ENCODE measurements at places on chromosomes 2 and 18.
A peak's percentile ranks its signal among the peaks of the same experiment; 100 is the strongest.

DNA sequence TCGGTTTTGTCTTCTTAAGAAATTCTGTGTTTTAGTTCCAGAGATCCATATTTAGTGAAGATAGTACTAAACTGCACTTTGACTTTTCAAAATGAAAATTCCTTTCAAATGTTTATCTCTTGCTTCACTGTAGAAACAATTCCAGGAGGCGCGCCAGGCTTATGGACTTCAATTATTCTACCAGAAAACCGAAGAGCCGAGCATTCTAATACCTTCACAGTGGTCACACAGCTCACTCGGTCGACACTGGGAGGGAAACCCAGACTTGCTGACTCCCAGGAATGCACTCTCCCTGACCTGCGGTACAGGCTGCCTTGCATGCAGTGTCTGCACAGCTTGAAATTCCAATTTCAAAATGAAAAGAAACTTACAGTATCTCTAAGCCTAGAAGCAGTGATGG is 119.9 kb upstream of the PIEZO2 start:
- DNase-seq: no peak

- peak; percentile 39 for DNase-seq
These were observed 22.9 kb upstream of the DARS1 start for GRCh38 chr2:136008205-136008865.

GRCh38 chr2:36343606-36344005 is 12.0 kb upstream of the CRIM1 start:
- no peak for DNase-seq

GRCh38 chr2:120898961-120899750 is 163.5 kb downstream of the GLI2 start:
- DNase-seq: no peak

DNA sequence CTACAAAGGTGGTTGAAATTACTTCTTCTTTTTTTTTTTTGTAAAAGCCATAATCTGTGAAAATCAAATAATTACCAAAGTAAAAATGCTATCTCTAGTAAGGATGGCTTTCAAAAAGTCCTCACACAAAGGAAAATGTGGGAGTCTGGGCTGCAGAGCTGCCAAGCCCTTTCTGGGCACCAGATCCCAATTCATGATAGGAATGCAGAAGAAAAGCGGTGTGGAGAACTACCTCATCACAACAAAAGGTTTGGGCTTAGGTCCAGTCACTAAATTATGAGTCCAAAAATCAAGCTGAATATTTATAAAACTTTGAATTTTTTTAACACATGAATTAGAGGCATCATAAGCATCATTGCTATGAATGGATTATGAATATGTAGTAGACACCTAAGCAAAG is 30.8 kb upstream of the EPHA4 start:
- DNase-seq: no peak

DNA sequence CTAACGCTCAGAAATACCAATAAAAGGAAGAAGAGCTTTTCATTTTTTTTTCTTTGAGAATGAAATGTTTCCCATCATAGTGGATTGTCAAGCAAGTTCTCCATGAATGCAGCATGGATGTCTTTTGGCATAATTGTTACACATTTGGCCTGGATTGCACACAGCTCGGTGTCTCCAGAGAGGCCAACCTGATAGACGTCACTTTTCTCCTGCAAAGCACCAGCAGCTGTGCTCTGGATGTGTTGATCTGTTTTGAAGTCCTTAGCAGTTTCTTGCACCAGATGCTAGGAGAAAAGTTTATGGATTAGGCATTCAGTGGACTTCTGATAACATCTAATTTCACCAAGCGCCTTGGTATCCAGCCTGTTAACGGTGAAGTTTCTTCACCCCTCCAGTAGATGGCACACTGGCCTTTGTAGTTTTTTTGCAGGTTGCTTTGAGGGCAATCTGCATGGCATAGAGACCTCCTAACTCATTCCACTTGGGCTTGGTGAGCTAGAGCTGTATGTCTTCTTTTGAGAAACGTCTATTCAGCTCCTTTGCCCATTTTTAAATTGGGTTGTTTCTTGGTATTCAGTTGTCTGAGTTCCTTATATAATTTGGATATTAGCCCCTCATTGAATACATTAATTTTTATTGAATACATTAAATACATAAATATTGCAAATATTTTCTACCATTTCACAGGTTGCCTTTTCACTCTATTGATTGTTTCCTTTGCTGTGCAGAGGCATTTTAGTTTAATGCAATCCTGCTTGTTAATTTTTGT is 59.7 kb downstream of the PTH2R start:
- no peak for DNase-seq

DNA sequence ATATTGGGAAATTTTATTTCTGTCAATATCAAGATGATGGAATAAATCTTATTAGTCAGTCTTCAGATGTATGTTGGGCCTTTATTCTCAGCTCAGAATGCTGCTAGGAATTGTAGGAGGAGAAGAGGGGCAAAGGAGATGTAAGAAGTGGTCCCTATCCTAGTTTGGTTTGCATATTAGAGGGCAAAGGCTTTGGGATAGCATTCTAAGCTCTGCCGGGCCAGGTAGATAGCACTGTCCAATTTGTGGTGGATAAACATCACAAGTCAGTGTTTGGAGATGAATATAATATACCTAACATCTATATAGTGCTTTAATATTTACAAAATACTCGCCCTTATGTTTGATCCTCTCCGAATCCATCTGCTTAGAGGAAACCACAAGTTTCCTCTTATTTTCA is 149.2 kb downstream of the GULP1 start:
- no peak for DNase-seq

DNA sequence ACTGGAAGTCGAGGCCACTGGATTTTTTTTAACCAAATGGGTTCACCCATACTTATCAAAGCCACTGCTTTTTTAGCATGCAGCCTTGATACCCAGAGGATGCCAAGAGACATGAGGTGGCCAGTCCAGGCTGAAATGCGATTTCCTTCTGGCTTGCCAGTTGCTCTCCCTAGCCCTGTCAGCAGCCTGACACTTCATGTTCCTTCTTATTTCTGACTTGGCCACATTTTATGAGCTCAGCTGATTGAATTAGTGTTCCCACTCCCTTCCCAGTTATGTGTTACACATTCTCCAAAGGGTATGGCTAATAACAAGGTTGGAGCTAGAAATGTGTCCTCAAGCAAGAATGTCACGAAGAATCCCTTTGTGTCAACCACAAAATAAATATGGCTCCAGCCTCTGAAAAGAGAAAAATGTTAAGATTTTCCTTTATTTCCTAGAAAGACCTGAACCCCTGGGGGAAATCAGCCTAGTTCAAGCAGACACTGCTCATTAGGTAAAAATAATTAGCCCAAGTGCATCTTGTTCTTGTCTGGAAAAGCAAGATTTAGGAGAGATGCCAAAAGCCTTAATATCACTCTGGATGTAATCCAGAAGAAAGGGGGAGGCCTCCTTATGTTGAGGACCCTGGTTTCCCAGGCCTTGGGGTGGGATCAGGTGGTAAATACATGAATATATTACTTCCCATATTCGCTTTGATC is 121.7 kb upstream of the TACR1 start:
- no peak for DNase-seq

DNA sequence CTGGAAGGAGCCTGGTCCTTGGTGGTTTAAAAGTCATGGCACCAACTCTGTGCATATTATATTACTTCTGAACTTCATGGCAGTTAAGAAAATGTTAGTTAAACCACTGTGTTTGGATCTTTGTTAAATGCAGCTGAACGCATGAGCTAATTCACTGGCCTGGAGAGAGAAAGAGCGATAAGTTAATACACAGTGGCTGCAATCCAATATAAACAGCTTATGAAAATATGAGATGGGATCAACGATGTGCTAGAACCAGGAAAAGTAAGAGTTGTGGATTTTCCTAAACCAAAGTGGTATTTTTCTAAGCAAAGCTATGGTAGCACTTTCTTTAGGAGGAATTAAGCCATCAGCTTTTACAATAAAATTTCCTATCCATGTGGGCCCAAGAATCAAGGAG is 326.7 kb downstream of the MTX2 start:
- DNase-seq: no peak

- DNase-seq: no peak
These were observed 75.3 kb upstream of the ZC3H15 start for GRCh38 chr2:186410802-186411201.

GRCh38 chr2:196592911-196593881 is 46.3 kb upstream of the CCDC150 start:
- no peak for DNase-seq

GRCh38 chr2:70519453-70519852 is 34.2 kb downstream of the TGFA start:
- no peak for DNase-seq

DNA sequence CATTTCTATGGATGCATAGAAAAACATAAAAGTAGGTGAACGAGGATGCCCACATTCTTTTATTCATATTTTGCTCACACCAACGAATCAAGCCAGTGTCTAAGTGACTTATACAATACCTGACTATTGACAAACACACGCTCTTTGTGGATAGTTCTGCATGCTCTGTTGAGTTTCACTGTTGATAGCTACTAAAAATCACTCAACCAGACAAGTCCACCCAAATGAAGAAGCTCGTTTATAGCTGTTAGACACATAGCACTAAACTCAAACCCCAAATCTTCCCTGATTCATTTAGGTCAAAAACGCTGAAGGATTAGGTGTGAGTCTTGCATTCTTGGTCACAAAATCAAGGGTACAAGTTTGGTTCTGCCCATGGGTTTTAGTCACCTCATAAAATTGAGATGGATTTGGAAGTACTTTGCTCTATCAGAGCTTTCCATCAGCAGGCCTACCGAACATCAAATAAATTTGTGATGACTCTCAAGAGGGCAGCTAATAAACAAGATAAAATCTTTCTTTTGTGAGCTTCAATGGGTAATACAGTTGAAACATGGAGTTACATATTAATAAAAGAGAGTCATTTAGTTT is 92.7 kb upstream of the ETAA1 start:
- no peak for DNase-seq

DNA sequence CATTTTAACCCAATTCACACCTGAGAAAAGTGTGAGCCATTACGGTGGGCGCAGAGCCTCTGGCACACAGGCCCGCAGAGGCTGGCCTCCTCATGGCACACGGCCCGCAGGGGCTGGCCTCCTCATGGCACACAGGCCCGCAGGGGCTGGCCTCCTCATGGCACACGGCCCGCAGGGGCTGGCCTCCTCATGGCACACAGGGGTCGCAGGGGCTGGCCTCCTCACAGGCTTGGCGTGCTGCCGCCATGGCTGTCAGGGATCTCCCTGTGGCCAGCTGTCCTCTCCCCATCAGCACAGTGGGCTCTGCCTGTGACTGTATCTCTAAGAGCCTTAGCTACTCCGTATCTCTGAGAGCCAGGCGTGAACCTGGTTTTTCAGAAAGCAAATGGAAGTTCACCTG is 24.6 kb downstream of the ANO7 start:
- no peak for DNase-seq

- no peak for DNase-seq
These were observed 84.8 kb downstream of the ADCYAP1 start for GRCh38 chr18:989425-989824.

DNA sequence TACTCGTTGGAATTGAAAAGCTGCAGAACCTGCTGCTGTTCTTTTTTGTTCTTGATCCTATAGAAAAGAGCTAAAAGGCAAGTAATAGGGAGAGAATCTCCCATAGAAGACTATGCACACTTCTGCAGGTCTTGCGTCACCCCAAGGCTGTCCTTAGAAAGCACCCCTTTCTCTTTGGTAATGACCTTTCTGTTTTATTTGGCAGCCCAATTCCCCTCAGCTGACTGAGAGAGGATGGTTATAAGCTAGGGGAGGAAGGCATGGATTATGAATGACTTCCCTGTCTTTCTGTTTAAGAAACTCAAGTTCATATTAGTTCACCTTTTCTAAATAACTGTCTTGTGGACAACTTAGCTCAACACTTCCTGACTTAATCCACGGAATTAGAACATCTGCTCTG is 122.9 kb downstream of the TXNL1 start:
- DNase-seq: no peak

DNA sequence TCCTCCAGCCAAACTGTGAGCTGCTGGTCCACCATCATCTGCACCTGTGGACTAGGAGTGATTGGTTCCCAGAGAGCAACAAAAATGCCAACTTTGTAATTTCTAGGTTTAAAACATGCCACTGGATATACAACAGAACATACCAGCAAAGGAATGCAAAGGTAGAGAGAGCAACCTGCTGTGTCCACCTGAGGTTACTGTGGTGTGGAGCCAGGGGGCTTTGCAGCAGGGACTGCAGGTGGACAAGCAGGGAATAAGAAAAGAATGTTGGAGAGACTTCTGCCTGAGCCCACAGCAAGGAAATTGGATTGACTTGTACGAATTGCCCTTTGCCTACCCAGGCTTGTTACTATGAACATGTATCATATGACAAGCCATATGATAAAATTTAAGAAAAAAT is 345.2 kb upstream of the SPHKAP start:
- DNase-seq: no peak

DNA sequence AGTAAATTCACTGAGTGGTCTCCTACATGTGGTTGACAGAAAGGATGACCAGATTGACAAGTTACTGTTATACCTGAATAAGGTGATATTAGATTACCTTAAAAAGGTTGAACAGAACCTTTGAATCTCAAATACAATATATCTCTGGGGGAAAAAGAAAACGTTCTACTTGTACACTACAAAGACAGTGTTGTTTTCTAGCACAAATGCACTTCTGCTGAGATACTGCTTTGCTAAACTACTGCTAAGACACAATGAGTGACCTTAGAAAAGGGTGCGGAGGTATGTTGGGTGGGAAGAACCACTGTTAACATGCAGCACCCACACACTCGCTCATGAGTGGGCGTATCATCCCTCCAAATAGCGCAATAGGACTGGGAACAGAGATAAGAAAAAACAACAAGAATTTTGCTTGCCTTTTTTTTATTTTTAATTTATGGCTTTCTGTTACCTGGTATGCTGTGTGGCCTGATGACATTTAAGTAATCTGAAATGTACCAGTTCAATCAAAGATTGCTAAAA is 6.1 kb downstream of the BCL2 start:
- no peak for DNase-seq

DNA sequence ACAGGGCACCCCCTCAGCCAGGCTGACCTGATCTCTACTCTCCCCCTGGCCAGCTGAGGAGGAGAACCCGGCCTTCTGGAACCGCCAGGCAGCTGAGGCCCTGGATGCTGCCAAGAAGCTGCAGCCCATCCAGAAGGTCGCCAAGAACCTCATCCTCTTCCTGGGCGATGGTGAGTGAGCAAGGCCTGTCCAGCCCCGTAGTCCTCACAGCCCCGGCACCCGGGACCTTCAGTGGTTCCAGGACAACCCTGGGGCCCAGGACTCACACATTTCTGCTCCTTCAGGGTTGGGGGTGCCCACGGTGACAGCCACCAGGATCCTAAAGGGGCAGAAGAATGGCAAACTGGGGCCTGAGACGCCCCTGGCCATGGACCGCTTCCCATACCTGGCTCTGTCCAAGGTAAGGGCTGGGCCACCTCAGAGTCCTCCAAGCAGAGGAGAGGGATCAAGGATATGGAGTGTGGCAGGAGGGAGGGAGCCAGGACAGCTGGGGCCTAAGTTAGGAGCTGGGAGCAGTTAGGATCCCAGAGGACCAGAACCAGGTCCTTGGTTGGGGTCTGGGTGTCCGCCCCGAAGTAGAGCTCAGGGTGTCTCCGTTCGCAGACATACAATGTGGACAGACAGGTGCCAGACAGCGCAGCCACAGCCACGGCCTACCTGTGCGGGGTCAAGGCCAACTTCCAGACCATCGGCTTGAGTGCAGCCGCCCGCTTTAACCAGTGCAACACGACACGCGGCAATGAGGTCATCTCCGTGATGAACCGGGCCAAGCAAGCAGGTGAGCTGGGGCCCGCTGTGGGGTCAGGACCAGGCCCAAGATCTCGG is 555 bp downstream of the ALPI start:
- no peak for DNase-seq
